ENCODE measurements at places on chromosomes 6 and 20.

DNA sequence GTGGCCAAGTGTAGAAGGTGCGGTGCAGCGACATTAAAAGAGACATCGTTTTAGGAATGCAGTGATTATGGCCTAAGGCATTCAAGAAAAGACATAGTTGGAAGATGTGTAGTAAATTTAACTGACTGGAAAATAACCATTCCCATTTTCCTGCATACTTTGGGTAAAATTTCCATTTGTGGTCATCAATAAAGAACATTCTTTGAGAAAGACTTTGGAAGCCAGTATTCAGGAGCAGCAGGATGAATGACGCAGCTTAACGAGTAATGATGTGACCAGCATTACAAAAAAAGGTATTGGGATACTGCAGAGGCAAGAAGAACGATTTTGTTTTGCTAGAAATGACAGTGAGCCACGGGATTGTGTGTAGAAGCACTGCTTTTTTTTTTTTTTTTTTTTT, 7.0 kb upstream of the RWDD1 start:
- no peak for DNase-seq

DNA sequence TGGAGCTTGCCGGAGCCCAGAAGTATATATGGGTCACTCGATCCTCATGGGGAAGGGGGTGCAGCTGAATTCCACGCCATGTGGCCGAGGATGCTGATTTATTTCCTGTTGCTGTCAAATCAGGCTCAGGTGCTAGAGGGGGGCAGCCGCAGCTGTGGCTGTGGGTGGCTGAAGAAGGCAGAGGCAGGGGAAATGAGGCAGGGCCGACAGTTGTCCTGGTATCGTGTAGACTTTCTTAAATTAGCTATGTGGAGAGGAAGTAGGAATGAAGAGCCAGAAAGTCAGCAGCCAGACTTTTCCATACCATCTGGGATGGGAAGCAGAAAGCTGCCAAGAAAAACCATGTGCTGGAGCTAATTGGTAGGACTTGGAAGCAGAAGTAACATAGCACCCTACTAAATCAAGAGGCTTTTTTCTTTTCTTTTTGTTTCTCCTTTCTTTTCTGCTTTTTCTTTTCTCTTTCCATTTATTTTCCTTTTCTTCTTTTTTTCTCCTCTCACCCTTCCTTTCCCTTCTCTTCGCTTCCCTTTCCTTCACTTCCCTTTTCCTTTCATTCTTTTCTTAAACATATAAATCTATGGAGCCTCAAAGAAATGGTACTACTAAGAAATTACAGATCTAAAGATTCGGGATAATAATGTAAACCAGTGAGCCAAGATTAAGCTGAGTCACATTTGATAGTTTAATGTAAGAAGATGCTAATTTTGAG, 90.6 kb upstream of the CD83 start:
- DNase-seq = no peak

GRCh38 chr6:105936972-105937371, 149.2 kb upstream of the PRDM1 start:
- DNase-seq = no peak

GRCh38 chr6:44120692-44121443, 6.4 kb downstream of the MRPL14 start:
- DNase-seq = no peak

DNA sequence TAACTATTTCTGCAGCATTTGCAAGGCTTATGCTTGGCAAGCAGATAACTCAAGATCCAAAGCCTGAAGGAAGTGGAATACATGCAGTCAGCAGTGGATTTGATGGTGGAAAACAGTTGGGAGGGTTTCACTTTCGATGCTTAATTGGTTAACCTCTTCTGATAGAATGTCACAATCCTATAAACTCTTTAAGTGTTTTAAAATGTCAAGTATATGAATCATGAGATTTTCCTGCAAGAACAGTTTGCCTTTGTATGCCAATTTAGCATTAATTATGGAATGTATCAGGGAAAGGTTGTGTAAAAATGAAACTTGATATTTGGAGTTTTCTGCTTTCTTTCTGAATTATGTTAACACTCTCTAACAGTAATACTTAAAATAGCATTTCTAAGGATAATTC, 36.6 kb downstream of the NKX2-4 start:
- no peak for DNase-seq

GRCh38 chr6:165925474-165926156, 242.0 kb downstream of the TBXT start:
- no peak for DNase-seq

- no peak for DNase-seq
Observed at GRCh38 chr20:45246109-45246508, 8.3 kb downstream of the SLPI start.

DNA sequence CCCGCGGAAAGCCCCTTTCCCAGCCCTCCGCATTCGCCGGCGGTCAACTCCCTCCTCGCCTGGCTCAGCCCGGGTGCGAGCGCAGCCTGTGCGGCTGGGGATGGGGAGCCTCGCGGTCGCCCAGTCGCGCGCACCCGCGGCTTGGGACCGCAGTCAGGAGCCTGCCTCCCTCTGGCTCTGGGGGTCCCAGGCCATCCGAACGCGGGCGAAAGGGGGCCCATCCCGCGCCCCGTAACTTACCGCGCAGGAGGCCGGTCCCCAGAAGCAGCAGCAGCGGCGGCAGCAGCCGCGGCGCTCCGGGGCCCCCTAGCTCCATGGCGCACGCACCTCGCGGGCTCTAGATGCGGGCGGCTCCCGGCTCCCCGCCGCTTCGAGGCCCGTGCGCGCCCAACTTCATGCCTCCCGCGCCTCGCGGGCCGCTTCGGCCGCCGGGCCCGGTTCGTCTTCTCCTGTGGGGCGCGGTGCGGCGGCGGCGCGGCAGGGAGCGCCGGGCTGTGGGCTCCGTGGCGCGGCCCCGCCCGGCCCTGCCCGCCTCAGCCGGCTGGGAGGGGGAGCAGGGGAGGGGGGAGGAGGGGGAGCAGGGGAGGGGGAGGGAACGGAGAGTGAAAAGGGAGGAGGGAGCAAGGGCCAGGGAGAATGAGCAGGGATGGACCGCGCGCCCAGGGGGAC, at the start of gene CHRNA4:
CHRNA4 (minus strand) TSS at position 500 of the 669 bp plus-strand sequence; CDS start at position 316, 184 bp downstream.
- DNase-seq = no peak

DNA sequence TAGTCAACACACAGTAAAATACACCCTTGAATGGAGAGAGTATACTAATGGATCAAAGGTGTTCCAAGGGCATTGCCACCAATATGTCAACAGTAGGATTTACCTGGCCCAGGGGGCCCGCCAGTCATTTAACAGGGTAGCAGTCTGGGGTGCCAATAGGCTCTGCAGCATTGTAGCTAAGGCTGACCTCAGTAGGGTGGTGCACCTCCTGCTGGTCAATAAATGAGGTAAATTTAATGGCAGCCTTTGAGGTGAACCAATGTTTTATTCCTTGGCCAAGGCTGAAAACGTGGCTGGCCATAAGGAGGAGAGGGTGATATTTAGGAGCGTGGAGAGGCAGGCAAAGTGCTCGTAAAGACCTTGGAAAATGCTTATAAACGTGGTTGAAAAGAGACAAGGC, 147.2 kb downstream of the RPS12 start:
- no peak for DNase-seq

GRCh38 chr20:3786665-3787323, at the start of gene CENPB:
Gene CENPB (minus strand): TSS chr20:3786740. CDS start chr20:3786483, 257 bp downstream.
- peak; percentile 92 for DNase-seq

GRCh38 chr20:44176833-44177534, 10.0 kb downstream of the JPH2 start:
- no peak for DNase-seq

DNA sequence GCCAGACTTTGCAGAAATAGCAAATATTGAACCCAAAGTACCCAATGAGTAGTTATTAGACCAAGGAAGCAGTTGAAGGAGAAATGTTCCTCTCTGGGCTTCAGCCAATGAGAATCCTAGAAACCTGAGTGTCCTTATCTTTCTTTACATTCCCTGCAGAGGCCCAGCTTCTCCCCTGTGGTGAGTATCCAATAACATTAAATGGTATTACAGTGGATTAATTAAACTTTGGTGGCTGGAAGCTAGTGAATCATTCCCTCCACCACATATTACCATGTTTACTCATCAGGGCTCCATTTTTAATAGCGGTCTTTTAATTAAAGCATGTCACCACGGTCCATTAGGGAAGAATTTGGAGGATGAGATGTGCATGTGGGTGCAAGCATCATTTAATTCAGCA, 74.0 kb downstream of the UNC5CL start:
- no peak for DNase-seq

DNA sequence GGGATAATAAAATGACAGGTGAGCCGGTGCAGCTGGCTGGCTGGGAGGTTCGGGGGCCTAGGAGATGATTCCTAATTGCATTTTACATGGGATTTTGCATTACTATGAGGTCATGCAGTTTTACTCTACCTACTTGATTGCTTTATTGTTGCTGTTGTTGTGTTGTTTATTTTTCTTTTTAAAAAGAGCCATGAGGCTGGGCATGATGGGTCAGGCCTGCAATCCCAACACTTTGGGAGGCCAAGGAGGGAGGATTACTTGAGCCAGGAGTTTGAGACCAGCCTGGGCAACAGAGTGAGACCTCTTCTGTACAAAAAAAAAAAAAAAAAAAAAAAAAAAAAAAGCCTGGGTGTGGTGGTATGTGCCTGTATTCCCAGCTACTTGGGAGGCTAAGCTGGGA, 104.8 kb downstream of the GJA1 start:
- no peak for DNase-seq

GRCh38 chr6:41455818-41456217, 90.4 kb upstream of the FOXP4 start:
- no peak for DNase-seq

DNA sequence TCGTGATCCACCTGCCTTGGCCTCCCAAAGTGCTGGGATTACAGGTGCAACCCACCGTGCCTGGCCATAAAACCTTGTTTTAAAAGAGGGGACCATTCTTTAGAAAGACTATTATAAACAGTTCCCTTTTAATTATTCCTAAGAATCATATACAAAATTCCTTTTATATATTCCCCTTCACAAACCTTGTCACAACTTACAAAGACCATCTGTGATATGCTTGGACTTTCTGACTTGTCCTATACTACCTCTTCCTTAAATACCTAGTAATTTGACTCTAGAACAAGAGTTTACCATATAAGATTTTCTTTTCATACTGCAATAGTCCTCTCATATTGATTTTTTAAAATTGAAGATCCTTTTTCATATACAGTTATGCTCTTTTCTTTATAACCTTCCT, 135.8 kb upstream of the PRSS16 start:
- DNase-seq = no peak

GRCh38 chr6:67009818-67010217, 1302.8 kb upstream of the EYS start:
- no peak for DNase-seq

DNA sequence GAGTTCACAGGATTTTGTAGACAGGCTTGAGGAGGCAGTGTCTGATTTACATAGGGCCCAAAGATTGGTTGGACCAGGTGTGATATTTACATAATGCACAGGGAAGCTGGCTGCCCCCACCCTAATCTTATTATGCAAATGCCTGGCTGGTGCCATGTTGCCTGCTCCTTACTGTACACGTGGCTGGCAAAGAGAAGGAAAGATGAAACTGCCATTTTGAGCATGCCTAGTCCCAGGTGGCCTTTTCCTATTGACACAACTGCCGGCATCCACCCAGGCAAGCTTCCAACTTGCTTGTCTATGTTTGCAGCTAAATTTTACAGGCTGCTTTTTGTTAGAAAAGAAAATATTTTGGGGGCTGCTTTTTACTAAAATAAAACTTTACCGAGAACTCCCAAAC, 174.6 kb downstream of the LMBRD1 start:
- DNase-seq = no peak
